MM.1S (cell line): ENCODE measurements at places on chromosomes 16 and 17.
A peak's percentile ranks its signal among the peaks of the same experiment; 100 is the strongest.

- H3K4me1 ChIP-seq, result no peaks in the 10 kb centered on the region
- no peaks in the 10 kb centered on the region for H3K27me3 ChIP-seq
- H3K4me3 ChIP-seq, result no peak overlapping the region
- no peak overlapping the region for H3K27ac ChIP-seq
These were observed 39.5 kb downstream of the NDEL1 start for GRCh38 chr17:8475227-8475626.

DNA sequence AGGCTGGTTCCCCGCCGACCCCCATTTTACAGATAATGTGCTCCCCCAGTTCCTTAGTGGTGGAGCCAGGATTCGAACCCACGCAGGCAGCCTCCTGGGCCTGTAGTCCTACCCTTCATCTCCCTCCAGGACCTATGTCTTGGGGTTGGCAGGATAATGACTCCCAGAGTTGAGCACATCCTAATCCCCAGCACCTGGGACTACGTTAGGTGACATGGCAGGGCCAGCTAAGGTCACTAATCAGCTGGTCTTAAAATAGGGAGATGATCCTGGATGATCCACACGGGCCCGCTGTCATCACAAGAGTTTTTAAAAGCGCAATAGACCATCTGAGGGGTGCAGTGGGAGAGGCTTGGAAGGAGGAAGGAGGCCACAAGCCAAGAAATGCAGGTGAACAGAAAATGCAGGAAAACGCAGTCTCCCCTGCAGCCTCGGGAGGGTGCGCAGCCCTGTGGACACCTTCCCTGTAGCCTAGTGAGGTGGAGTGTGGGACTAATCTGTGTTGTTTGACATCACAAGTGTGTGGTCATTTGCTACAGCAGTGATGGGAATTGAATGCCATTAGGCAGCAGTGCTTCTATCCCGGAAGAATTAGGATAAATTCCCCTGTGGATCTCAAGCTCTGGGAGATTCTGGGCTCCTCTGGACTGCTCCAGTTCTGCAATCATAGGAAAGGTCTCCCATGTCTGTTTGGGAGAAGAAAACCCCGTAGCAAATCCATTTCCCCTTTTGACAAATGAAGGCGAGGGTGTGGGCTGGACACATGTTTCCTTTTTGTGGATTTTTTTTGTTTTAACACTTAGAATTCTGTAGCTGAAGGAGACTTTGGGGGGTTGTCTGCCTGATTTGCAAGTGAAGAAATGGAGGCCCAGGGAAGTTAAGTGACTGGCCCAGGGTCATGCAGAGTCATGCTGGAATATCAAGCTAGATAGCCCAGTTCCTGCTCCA, 297.7 kb downstream of the SEC14L1 start:
- DNase-seq, result no peak
- H3K27me3 ChIP-seq, result no peaks in the 10 kb centered on the region
- H3K4me1 ChIP-seq, result peaks cover 48% of the 10 kb centered on the region
- peak overlapping the region; percentile 99 for H3K27ac ChIP-seq

GRCh38 chr17:32510466-32510865, 23.7 kb downstream of the CDK5R1 start:
- no peaks in the 10 kb centered on the region for H3K36me3 ChIP-seq
- no peak overlapping the region for H3K27ac ChIP-seq
- DNase-seq, result no peak
- H3K4me3 ChIP-seq, result no peak overlapping the region
- H3K27me3 ChIP-seq, result no peaks in the 10 kb centered on the region

GRCh38 chr17:80146121-80147034, 550 bp downstream of the EIF4A3 start:
- H3K27ac ChIP-seq, result peak overlapping the region; percentile 61; the same call in 1 of the 2 replicates
- H3K4me1 ChIP-seq, result peaks cover 7% of the 10 kb centered on the region
- peak; percentile 43 for DNase-seq

GRCh38 chr17:3888343-3889171, 4.3 kb downstream of the CAMKK1 start:
- no peaks in the 10 kb centered on the region; the same call in 1 of the 2 replicates for H3K27me3 ChIP-seq
- no peak overlapping the region for H3K4me3 ChIP-seq
- H3K4me1 ChIP-seq, result peaks cover 1% of the 10 kb centered on the region
- H3K36me3 ChIP-seq, result no peaks in the 10 kb centered on the region
- DNase-seq, result no peak
- H3K27ac ChIP-seq, result no peak overlapping the region

GRCh38 chr17:36592316-36592715, 637 bp downstream of the DHRS11 start:
- H3K27ac ChIP-seq, result no peak overlapping the region
- H3K4me3 ChIP-seq, result peak overlapping the region; percentile 73
- H3K36me3 ChIP-seq, result peaks cover 6% of the 10 kb centered on the region; the same call in 1 of the 2 replicates
- H3K4me1 ChIP-seq, result peaks cover 5% of the 10 kb centered on the region; the same call in 1 of the 2 replicates
- no peak for DNase-seq

DNA sequence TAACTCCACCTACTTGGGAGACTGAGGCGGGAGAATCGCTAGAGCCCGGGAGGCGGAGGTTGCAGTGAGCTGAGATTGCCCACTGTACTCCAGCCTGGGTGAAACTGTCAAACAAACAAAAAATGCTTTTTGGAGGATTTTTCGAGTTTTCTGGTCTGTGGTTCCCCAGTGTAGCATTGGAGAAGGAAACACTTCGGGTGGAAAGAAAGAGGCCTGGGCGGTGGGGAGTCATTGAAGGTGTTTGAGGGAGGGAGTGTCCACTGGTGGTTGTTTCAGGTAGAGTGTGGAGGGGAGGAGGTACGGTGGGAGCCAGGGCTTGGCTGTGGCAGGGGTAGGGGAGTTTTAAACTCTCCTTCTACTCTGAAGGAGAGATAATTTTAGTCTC, 1.2 kb downstream of the RNF213 start:
- H3K27me3 ChIP-seq, result no peaks in the 10 kb centered on the region
- H3K36me3 ChIP-seq, result no peaks in the 10 kb centered on the region
- no peak for DNase-seq
- peak overlapping the region; percentile 80; the same call in 1 of the 2 replicates for H3K4me3 ChIP-seq
- peak overlapping the region; percentile 70; the same call in 1 of the 2 replicates for H3K27ac ChIP-seq

GRCh38 chr16:53865494-53865863, 161.5 kb downstream of the FTO start:
- no peak overlapping the region for H3K4me3 ChIP-seq
- no peaks in the 10 kb centered on the region for H3K4me1 ChIP-seq
- no peaks in the 10 kb centered on the region for H3K27me3 ChIP-seq
- no peak for DNase-seq
- no peak overlapping the region for H3K27ac ChIP-seq
- no peaks in the 10 kb centered on the region for H3K36me3 ChIP-seq

DNA sequence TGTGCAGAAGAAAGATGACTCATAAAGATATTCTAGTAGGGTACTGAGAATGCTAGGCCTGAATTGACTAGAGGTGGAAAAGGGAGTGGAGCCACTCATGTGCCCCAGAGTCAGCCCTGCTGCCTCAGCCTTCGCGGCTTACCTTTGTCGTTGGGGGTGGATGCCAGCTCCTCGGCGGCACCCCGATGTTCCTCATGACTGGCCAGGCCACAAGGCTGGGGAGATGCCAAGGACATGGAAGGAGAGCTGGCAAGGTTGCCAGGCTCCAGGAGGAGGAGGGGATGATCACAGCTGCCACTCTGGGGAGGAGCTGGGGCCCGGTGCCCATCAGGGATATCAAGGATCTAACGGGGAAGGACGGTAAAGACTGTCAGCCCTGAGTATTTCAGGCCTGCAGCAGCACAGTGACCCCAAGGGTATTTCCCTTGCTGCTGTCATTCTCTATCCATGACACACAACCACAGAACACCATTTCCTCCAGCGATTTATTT, 9.7 kb upstream of the SLC35B1 start:
- no peak for DNase-seq
- peaks cover 23% of the 10 kb centered on the region for H3K36me3 ChIP-seq
- no peak overlapping the region for H3K4me3 ChIP-seq

DNA sequence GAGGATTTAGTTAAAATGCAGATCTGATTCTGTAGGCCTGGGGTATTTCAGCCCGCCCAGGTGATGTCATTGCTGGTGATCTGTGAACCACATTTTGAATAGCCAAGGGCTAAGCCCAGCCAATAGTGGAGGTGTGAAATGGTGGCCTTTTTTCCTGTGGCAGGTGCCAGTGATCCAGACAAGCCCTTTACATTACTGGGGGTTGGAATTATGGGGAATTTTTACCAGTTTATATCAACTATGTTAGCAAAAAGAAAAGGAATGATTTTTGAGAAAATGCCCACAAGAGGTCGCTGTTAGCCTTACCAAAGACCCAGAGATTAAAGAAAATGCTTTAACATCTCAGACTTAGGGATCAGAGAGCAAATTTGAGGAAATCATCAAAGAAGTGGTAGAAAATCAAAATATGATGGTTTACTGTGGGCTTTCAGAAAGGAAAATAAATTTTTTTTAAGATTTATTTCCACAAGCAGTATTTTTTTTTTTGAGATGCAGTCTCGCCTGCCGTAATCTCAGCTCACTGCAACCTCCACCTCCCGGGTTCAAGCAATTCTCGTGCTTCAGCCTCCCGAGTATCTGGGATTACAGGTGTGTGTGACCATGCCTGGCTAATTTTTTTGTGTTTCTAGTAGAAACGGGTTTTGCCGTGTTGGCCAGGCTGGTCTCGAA, 3.9 kb downstream of the VPS35L start:
- no peaks in the 10 kb centered on the region for H3K4me1 ChIP-seq
- H3K4me3 ChIP-seq, result no peak overlapping the region
- DNase-seq, result peak; percentile 57
- no peaks in the 10 kb centered on the region for H3K27me3 ChIP-seq

- no peak for DNase-seq
- no peaks in the 10 kb centered on the region for H3K36me3 ChIP-seq
- H3K4me1 ChIP-seq, result peaks cover 13% of the 10 kb centered on the region
- peak overlapping the region; percentile 75; the same call in 1 of the 2 replicates for H3K27ac ChIP-seq
These were observed 521 bp upstream of the G6PC3 start for GRCh38 chr17:44069974-44070454.

DNA sequence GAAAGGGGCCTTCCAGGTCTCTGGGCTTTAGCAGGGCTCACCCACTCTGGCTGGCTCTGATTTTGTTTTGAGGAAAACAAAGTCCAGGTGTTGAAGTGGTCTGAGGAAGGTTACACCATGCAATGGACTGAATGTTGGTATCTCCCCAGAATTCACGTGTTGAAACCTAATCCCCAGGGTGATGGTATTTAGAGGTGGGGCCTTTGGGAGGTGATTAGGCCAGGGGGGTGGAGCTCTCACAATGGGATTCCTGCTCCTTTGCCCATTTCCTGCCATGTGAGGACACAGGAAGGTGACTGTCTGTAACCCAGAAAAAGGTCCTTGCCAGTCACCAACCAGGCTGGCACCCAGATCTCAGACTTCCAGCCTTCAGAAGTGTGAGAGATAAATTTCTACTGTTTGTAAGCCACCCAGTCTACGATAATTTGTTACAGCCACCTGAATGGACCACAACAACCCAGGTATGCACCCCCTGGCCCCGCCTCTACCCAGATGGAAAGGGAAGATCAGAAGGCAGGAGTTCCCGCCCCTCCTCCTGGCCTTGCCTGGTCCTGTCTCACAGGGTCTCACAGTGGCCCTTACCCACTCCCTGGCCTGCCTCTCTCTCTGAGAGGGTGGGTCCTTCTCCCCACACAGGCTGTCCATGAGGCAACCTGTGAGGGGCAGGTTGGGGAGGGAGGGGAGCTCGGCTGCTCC, 32.0 kb downstream of the LRRC75A start:
- no peak for DNase-seq
- H3K27me3 ChIP-seq, result no peaks in the 10 kb centered on the region
- no peaks in the 10 kb centered on the region for H3K36me3 ChIP-seq
- no peak overlapping the region for H3K27ac ChIP-seq
- H3K4me1 ChIP-seq, result no peaks in the 10 kb centered on the region
- H3K4me3 ChIP-seq, result no peak overlapping the region

GRCh38 chr16:29900102-29900887, at the start of gene ASPHD1:
TSS of gene ASPHD1 (plus strand) at chr16:29900488. CDS start at chr16:29900972, 484 bp downstream.
- no peak within 1 kb of the TSS for H3K27ac ChIP-seq
- H3K36me3 ChIP-seq, result no peaks in the 10 kb centered on the region
- H3K27me3 ChIP-seq, result peaks cover 55% of the 10 kb centered on the region
- H3K4me3 ChIP-seq, result peak within 1 kb of the TSS; percentile 57
- DNase-seq, result peak; percentile 73

GRCh38 chr16:84486126-84486525, 18.3 kb downstream of the MEAK7 start:
- H3K4me3 ChIP-seq, result no peak overlapping the region
- no peaks in the 10 kb centered on the region for H3K27me3 ChIP-seq
- H3K4me1 ChIP-seq, result no peaks in the 10 kb centered on the region
- no peaks in the 10 kb centered on the region for H3K36me3 ChIP-seq
- no peak for DNase-seq

GRCh38 chr17:673200-673681, 41.4 kb downstream of the VPS53 start:
- DNase-seq, result no peak
- H3K4me1 ChIP-seq, result no peaks in the 10 kb centered on the region
- no peaks in the 10 kb centered on the region for H3K36me3 ChIP-seq
- no peaks in the 10 kb centered on the region for H3K27me3 ChIP-seq
- H3K27ac ChIP-seq, result no peak overlapping the region

- no peaks in the 10 kb centered on the region for H3K36me3 ChIP-seq
- DNase-seq, result no peak
- H3K4me3 ChIP-seq, result no peak overlapping the region
- no peaks in the 10 kb centered on the region for H3K4me1 ChIP-seq
- no peak overlapping the region for H3K27ac ChIP-seq
These were observed 60.5 kb downstream of the CREBBP start for GRCh38 chr16:3819746-3820724.

DNA sequence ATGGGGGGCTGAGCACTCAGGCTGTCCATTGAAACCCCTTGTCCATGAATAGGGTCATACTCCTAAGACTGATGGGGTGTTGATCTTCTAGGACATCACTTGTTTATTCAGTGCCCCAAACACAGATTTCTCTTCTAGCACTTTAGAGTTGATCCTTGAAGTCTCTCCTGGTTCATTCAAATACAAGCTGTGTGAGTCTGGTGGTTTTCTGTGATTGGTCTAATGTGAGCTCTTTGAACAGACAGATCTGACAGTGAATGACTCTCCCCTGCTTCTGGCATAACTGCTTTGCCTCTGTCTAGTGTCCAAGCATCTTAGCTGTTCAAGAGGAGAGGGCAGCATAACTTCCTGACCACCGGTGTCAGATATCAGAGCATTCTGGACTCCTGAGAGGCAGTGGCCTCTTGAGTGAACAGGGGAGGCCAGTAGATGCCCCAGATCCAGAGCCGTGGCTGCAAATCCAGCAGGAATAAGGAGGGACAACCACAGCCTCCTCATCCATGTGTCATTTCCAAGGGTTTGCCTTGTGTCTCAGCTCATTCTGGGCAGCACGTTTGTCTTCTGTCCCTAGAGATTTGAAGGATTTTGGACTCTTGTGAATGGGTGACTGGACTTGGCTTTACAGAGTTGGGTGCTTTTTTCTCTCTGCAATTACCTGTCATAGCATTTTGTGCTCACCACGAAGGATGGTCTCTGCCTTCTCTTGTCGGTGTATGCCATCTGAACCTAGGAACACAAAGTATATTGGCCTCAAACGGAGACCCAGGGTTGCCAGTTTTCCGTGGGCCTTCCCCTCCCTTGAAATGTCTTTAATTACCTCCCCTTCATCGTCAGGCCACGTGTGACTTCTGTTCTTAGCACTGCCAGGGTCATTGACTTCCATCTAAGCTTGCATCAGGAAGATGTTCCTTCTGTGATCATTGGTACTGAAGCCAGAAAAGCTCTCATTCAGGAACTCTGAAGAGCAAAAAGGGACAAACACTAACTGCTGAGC, 13.9 kb upstream of the CLEC18C start:
- DNase-seq, result no peak
- no peaks in the 10 kb centered on the region for H3K4me1 ChIP-seq
- H3K27me3 ChIP-seq, result no peaks in the 10 kb centered on the region
- H3K27ac ChIP-seq, result no peak overlapping the region
